ENCODE measurements at places on chromosomes 11 and 22.

GRCh38 chr11:111663820-111664219 is 61.6 kb downstream of the SIK2 start:
- no peak for DNase-seq

- no peak for DNase-seq
Observed at GRCh38 chr11:84136926-84137325, 850.8 kb upstream of the CCDC90B start.

DNA sequence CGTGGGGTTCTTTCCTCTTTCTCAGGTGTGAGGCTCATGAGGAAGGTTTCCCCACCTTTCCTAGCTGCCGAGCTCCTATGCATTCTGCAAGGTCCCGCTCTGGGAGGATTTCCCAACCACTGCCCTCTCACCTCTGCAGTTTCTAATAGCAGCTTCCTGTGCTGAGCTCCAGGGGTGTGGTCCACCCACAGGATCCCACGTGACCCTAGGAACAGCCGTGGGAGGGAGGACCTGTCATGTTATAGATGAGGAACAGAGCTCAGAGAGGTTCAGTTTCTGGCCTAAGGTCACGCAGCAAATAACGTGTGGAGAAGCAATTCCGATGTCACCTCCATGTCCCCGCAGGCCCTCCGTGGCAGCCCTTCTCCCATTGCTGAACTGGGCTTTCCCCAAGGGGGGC is 38.5 kb downstream of the FLRT1 start:
- DNase-seq, result no peak

- no peak for DNase-seq
Observed at GRCh38 chr11:17506942-17507341, 30.3 kb upstream of the ABCC8 start.

- no peak for DNase-seq
Observed at GRCh38 chr22:39292031-39292462, 27.4 kb downstream of the RPL3 start.

GRCh38 chr11:61647529-61647928 is 32.7 kb upstream of the DAGLA start:
- no peak for DNase-seq

- DNase-seq, result peak; percentile 46
Observed at GRCh38 chr11:92211576-92212167, 12.9 kb upstream of the FAT3 start.

- no peak for DNase-seq
Observed at GRCh38 chr11:122863704-122864326, 18.7 kb upstream of the JHY start.

- DNase-seq, result no peak
Observed at GRCh38 chr11:24622262-24622661, 125.4 kb downstream of the LUZP2 start.

DNA sequence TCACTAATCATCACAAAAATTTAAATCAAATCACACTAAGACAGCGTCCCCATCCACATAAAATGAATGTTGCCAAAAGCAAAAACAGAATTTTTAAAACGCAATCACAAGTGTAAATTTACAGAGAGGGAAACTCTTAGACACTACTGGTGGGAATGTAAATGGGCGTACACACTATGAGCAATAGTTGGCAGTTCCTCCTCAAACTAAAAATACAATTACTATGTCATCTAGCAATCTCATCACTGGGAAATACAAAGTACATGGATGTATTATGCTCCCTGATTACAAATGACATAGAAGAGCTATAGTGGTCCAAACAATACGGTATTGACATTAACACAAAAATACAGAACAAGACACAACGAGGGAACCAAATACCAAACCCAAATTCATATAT is 8.7 kb upstream of the RGL4 start:
- DNase-seq, result no peak
